RCC 7860 (cell line): ENCODE measurements at places on chromosomes 3 and 15.

- peak; percentile 58 for DNase-seq
These were observed 142.8 kb downstream of the TGFBR2 start for GRCh38 chr3:30749230-30749629.

- DNase-seq: no peak
These were observed 14.8 kb downstream of the SKIL start for GRCh38 chr3:170372190-170372879.

- DNase-seq: no peak
These were observed 981 bp upstream of the SCAP start for GRCh38 chr3:47476644-47477199.

GRCh38 chr15:95162069-95162468 is 930.7 kb downstream of the MCTP2 start:
- no peak for DNase-seq

GRCh38 chr3:28376424-28376823 is 27.8 kb upstream of the AZI2 start:
- no peak for DNase-seq

- no peak for DNase-seq
These were observed 465.3 kb upstream of the ALCAM start for GRCh38 chr3:104901396-104901795.

DNA sequence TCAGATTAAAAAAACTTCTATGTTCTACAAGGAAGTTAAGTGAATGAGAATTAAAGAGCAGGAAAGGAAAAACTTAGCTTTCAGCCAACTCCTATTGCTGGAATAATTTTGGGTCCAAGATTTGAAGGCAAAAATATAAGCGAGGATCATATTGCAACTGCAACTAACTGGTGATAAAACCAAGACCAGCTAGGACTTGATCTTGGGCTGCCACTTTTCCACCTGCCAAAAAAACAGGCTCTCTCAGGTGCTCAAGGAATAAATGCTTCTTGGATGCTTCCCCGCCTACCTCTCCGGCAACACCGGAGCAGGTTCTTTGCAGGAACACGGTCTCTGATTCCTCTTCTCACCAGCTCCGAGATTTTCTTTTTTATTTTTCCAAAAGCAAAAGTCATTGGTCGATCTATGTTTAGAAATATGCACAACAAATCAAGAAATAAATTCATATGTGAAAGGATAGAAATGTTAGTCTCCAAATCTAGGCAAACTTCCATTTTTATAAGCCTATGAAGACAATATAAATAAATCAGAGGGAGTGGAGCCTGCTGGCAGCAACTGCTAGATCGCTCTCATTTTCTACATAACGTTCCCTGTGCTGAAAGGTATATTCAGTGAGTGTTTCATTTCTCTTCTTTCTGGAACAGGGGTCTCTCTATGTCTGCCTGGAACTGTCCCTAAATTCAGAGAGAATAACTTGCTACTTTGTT is 241.9 kb downstream of the NTRK3 start:
- no peak for DNase-seq

DNA sequence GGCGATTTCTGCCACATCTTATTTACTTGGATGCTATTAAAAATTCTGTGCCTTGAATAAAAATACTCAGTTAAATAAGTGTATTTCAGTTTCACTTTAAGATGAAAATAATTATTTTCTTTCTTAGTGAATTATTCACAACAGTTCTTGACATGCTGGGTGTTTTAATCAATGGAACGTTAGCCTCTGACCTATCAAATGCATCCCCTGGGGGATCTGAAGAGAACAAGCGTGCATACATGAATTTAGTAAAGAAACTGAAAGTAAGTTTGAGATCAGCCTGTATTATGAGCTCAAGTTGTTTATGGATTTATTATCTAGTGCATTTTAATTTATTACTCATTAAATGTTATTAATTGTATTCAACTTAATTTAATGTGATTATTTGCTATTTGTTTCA is 597 bp downstream of the P2RY12 start:
- no peak for DNase-seq

- no peak for DNase-seq
These were observed 36.9 kb upstream of the FILIP1L start for GRCh38 chr3:100151024-100151707.

- peak; percentile 56 for DNase-seq
These were observed 30.1 kb upstream of the NRROS start for GRCh38 chr3:196609343-196609775.

DNA sequence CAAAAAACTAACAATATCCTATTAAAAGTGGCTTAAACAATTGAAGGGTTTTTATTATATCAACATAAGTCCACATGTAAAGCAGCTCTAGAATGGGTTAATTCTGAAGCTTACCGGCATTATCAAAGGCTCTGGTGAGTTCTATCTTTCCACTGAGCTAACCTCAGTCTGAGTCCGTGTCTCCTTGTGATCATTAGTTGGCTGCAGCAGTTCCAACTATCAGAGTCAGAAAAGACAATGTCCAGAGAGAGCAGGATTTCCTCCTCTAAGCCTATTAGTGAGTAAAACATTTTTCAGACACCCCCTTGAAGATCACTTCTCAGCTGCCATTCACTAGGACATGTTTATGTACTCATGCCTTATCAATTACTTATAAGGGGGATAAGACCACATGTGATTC is 49.9 kb downstream of the DHX36 start:
- no peak for DNase-seq

GRCh38 chr15:94028121-94028520 is 203.2 kb upstream of the MCTP2 start:
- no peak for DNase-seq

GRCh38 chr3:74599564-74599963 is 14.9 kb downstream of the CNTN3 start:
- no peak for DNase-seq

DNA sequence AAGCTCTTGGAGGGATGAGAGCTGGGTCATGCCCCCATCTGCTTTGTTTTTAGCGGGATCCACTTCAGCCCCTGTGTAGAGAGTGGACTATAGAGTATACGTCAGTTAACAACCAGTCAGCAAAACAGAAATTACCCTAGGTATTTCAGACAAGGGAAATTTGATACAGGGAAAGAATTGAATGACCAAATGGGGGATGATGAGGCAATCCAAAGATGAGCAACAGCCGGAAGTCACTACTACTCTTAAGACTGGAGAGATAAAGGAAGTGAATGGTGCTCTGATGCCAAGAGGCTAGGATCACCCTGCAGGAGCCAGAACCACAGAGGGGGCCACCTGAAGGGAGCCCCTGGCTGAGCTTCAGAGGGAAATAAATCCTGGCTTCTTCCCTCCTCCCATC is 1.7 kb upstream of the GPR62 start:
- peak; percentile 44 for DNase-seq

GRCh38 chr15:71448688-71449114 is 333.4 kb downstream of the THSD4 start:
- DNase-seq: peak; percentile 41

DNA sequence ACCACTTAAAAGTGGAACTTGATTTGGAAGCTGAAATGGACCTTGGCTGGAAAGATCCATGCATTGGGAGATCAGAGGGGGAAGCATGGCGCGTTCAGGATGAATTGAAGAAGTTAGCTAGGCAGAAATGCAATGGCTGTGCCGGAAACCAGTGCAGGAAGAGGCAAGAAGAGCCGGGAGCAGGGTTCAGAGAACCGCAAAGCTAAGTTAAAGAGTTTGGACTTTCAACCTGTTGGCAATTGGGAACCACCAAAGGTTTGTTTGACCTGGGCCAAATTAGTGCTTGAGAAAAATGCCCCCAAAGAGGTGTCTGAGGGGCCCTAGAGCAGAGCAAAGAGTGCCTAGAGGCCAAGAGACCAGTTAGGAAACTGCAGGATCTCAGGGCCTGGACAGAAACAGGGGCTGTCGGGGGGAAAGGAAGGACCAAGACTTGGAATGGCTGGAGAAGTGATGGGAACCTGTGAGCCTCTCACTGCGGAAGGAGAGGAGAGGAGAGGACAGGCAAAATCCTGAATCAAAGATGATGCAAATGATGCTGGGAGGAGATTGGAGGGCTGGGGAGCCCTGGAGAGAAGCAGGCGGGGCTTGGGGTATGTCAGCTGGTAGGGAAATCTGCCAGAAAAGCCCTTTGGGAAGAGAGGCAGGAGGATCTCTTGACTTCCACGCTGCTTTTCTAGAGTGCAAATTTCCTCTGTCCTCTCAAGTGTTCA is 49.3 kb downstream of the FAM174B start:
- no peak for DNase-seq

- DNase-seq: no peak
These were observed 68.0 kb upstream of the STAC start for GRCh38 chr3:36312351-36312750.

DNA sequence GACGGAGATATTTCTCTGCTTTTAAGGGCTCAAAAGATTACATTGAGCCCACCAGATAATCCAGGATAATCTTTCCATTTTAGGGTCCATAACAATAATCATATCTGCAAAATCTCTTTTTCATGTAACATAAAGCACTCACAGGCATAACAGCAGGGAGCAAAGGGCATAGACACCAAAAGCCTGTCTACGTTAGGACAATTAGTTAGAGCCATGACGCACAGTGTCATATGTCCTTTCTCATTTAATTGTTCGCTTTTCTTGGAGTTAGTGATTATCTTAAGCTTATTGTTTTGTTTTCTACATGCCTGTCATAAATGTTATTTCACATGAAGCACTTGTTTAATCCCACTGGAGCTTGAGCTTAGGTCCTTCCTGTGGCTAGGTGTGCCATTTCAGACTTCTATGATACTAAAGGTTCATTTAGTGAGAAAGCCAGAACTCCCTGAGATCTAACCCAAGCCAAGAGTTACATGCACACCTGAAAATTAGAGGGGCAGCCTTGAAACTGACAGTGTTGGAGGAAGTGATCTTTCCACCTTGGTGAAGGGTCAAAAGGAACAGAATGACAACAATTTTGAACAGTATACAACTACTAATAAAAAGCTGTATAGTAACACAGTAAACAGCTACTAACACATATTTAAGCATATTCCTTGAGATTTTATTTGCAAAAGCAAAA is 11.7 kb upstream of the HHATL start:
- no peak for DNase-seq

- no peak for DNase-seq
These were observed 35.9 kb upstream of the DUSP7 start for GRCh38 chr3:52092271-52092660.

GRCh38 chr3:186001842-186002241 is 64.0 kb upstream of the TRA2B start:
- DNase-seq: no peak

- no peak for DNase-seq
These were observed 108.6 kb upstream of the PRR20G start for GRCh38 chr3:127396473-127396872.
